Thyroid gland (tissue), 4 donors: ENCODE measurements at places on chromosomes 1 and 21.

DNA sequence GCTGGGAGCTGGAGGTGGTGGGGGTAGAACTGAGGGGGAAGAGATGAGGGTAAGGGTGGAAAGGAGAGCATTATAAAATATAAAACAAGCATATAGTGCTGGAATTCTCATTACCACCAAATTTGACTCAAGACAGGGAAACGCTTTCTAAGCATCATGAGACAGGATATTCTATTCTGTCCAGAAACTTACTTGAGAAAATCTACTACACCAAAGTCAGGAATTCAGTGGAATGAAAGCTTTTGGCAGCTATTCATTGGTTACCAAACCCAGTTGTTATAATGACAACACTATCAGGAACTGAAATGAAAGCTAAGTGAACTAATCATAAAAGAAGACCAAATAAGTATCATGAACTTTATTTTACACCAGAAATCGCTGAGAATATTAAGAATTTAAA, 14.5 kb downstream of the AIDA start:
- no peak for DNase-seq

GRCh38 chr1:149997585-149998262, 12.8 kb downstream of the OTUD7B start:
- no peak for DNase-seq

DNA sequence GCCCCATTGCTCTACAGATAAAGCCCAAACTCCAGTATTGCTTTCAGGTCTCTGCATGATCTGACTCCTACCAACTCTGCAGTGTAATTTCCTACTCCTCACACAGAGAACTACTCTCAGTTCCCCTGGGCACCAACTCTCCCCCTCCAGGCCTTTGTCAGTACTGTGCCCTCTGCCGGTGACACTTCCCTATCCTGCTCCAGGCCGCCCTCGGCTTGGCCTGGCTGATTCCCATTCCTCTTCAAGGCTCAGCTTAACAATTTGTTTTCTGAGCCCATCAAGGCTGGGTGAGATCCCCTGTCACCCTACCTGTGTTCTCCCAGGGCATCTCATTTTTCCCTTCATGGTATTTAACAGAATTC, 2.6 kb downstream of the SLAMF8 start:
- DNase-seq, result peak; percentile 61

GRCh38 chr1:36652011-36652410, 169.3 kb upstream of the CSF3R start:
- DNase-seq, result no peak

DNA sequence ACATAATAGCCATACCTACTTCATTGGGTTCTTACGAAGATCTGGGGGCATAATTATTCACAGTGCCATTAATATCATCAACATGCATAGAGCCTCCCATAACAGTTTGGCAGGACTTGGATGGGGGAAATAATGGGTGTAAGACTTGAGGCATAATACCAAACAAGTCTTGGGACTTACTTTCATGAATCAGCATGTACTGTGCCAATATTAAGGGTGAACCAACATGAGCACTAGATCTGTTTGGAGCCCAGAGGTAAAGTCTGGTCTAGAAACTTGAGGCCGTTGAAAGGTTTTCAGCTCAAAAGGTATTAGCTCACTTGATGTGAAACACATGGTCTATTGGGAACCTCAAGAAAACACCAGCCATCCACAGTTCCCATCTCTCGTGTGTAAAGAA, 56.7 kb upstream of the ZC3H11B start:
- DNase-seq, result no peak

- peak; percentile 30 for DNase-seq
Observed at GRCh38 chr1:155184835-155185782, 11.5 kb downstream of the TRIM46 start.

DNA sequence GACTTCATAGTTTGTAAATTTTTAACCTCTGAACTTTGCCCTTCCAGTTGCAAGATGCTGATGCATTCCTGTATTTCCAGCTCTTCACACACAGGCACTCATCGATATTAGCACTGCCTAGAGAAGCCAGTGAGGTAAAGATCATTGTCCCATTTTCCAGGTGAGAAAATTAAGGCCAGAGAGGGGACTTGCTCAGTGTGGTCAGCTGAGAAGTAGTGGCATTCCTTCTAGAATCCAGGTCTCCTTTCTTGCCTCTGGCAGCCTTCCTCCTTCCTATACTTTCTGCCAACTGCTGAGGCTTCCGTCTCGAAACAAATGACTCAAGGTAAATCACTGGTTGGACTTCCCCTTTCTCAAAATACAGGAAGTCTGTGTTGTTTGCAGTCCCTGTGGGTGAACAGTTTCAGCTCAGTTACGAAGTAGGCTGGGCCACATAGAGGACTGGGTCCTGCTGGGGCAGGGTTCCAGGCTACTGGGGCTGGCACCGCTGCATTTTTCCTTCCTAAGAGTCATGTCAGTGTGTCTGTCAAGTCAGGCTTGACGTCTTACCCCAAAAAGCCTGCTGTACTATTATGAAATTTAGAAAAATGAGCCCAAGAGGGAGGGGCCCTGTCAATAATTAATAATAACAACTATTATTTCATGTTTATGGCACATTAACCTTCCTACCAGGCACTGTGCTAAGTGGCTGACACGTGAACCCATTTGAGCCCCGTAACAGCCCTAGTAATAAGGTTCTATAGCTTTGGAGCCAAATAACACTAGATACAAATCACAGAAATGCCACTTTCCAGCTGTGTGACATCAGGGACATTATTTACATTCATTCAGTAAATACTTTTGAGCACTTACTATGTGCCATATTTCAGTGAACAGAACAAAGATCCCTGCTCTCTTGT, 16.6 kb upstream of the RNF19B start:
- DNase-seq, result no peak

DNA sequence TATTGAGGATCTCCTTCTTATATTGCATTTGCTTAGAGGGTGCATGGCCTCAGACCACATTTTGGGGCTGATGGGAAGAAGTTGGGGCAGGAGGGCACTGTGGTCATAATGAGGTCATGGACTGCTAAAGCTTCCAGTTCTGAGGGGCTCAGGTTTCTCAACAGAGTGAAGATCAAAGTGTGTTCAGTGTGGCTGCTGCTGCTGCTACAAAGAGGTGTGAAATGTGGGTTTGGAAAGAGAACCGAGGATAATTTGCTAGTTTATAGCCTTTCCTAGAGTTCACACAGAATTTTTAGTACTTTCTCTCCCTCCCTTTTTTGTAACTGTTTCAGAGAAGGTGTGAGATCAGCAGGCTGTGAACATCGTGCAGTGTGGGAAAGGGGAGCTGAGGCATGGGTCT, 73.3 kb downstream of the CACNA1E start:
- no peak for DNase-seq

DNA sequence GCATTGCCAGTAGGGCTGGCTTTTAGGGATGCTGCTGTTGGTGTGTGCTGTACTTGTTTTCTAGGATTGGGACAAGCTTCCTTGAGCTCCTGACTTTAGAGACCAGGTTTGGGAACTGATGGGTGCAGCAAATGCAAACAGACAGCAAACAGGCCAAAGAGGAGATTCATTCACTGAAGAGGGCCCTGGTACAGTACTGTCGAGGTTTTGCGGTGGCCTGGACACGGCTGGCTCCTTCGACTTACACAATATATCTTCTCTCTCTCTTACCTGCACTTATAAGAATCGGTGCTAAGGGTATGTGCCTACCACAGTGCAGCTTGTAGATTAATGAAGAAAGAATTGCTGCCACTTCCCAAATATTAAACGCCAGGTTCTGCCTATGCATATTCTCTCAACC, 44.6 kb downstream of the ATP1A1 start:
- no peak for DNase-seq

DNA sequence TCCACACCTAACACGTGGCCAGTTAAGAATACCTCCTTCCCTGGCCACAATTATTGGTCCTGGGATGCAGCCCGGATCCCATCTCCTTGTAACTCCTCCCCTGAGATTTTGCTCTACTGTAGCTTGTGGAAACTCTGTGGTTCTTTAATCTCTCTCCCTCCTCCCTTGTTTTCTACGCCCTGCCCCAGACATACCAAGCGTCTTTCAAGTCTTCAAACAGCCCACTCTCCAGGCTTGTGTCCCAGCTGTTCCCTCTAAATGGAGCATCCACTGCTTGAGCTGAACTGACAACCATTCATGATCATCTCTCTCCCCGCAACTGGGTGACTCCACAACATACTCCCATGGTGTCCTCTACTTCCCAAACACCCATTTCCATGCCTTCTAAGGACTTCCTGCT, 111.6 kb downstream of the SIPA1L2 start:
- DNase-seq, result no peak

DNA sequence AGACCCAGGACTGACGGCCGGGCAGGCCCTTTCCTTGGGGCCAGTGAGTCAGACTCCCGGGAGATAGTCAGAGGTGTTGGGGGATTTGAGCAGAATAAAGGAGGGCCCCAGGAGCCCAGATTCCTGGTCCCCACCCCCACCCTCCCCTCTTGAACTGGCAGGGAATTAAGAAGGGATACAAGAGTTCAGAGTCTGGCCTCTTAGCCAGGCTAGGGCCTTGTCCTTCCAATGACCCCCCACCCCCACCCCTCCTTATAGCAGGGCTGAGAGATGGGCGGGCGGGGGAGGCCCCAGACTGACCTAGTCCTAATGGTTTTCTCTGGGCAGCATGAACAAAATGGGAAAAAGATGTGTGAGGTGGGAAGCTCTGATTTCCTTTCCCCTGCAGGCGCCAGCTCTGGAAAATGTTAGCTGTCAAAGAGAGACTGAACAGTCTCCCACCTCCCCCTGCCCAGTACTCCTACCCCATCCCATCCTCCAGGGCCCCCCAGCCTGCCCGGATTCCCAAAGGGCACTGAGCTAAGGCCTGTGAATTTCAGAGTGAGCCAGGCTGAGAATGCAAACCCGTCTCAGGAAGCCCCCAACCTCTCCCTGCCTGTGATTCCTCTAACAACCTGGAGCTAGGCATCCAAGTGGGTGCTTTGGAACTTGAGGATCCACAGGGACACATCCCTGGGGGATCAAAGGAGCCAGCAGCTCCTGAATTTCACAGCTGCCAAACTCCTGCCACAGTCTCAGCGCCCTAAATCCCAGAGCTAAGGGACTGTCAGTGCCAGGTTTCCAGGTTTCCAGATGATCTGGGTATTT, 5.8 kb upstream of the CRABP2 start:
- no peak for DNase-seq

DNA sequence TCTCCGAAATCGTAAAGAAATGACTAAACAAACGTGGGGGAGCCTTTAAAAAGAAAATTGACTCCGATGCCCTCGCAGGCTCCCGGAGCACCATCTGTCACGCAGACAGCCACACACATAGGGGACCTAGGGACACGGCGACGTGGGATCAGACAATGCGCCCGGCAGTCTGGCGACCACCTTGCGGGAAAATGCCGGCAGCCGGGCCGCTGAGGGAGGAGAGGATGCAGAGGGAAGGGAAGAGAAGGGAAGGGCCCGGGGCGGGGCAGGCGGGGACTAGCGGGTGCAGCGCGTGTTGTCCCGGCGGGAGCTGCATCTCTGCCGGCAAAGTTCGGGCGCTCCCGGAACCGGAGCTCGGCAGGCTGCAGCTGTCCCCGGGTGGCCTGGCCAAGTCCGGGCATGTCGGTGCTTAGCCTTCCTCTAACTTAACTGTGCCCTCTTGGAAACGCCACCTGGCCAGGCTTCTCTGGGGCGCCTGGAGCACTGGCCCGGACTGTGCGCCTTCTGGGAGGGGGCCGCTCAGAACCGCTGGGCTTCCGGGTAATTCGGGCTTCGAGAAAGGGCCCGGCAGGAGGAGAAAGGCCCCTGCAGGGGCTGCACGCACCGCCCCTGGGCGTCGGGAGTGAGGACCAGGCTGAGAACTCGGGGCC, 1.8 kb downstream of the NHLH2 start:
- peak; percentile 21 for DNase-seq

DNA sequence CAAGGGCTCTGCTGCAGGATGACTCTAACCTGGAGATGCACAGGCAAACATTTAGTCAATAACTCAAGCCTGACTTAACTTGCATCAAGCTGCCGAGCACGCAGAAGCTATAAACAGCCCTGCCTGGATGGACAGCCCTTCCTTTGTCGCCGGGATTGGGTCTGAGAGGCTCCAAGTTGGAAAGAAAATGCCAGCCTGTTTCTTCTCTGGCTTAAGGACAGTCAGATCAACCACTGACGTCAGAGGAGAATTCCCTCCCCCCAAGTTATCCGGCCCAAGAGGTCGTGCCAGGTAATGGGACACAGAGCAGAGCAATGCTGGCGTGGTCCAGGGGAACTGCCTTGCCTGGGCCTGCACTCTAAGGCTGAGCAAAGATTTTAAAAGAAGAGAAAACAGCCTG, 27.1 kb upstream of the LRRC38 start:
- DNase-seq, result no peak

- DNase-seq, result no peak
Observed at GRCh38 chr1:161735837-161736236, 13.7 kb upstream of the DUSP12 start.

GRCh38 chr1:10267319-10267718, 56.9 kb downstream of the KIF1B start:
- DNase-seq, result no peak

- no peak for DNase-seq
Observed at GRCh38 chr1:37809942-37810341, 1.9 kb upstream of the YRDC start.

GRCh38 chr1:208335371-208336136, 91.4 kb upstream of the PLXNA2 start:
- no peak for DNase-seq

DNA sequence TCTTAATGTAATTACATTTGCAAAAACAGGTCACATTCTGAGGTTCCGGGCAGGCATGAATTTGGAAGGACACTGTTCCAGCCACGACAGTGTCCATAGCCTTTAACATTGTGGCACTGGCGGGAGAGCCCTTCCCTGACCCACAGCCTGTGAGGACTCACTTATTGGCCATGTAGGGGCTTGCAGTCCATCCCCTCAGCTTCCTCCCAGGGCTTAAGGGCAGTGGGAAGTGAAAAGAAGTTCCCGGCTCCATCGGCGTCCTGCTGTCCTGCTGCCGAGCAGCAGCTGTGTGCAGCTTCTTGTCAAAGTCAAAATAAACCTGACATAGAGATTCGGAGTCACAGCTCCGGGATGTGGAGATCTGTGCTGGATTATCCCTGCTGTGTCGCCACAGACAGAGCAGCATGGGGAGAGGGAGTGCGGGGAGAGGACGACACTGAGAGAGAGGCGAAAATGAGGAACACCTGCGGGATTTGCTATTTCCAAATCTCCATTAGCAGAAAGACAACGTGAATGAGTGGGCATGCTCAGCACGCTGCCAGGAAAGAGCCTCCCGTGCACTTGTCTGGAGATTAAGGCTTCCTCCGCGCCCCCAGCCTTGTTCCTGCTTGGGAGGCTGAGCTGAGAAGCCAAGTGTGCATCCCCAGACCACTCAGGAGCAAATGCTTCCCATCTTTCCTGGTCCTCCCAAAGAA, 260.3 kb downstream of the ASTN1 start:
- DNase-seq, result no peak

DNA sequence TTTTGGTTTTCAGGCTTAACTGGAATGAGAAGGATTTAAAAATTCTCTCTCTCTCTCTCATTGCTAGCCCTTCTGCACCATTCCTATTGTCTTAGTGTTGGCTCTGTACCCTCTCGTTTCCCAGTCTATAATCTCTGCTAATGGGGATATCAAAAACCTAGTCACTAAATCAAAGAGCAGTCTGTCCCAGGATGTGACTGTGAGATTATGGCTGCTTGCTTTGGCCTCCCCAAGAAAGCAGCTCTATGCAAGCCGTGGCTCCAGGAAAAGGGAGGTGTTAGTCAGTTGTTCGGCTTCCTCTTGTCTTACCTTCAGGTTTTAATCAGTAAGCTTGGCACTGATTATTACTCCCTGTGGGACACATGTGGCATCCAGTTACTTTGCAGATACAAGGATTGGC, 468.8 kb downstream of the USP25 start:
- DNase-seq, result no peak
